ENCODE measurements at places on chromosomes 7 and 10.

DNA sequence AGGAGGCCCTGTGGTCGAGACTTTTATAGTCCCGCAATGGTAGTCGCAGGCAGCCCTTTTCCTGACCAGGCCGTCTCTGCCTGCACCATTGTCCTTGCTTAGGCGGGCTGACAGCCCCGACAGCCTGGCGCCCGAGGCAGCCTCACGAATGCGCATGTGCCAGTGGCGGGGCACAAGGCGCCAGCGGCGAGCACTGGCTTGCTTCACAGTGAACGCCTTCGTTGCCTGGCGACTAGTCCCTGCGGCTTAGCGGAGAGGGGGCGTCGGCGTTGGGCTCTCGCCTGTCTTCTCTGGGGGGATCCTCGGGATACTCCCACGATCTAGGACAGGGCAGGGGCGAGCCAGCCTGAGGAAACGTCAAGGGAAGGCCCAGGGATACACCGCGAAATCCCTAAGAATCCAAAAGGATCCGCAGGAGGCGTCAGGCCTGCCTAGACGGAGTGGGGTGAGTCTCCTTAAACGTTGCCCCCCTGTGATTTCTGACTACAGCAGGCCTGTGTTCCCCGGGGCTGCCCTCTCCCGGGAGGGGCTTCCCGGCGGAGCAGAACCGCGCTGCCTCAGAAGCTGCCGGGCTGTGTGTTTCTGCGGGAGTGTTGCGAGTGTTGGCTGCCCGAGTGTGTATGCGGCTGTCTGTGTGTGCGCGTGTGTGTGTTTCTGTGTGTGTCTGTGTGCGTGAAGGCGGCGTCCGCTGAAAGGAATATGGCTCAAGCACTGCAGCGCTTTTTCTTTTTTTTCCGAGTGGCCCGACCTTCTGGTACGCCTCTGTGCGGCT lies 20.5 kb upstream of the ZNF273 start:
- no peak for DNase-seq
- no peak overlapping the region for H3K27ac ChIP-seq
- H3K36me3 ChIP-seq: no peaks in the 10 kb centered on the region
- no peaks in the 10 kb centered on the region for H3K4me1 ChIP-seq
- H3K27me3 ChIP-seq: peaks cover 10% of the 10 kb centered on the region

DNA sequence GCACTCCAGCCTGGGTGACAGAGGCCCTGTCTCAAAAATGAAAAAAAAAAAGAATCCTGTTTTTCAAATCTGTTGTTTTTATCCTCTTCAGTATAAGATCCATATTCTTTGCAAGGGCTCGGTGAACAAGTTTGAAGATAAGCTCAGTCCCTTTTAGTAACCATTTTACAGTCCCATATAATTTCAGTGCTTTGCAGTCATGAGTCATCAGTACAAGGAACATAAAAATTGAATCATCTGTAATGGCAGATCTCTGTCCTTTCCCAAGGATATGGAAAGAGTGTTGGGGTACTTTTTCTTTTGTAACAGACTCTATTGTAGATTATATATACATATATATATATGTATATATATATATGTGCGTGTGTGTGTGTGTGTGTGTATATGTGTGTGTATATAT lies 52.2 kb upstream of the ZPBP start:
- H3K36me3 ChIP-seq: no peaks in the 10 kb centered on the region
- no peaks in the 10 kb centered on the region for H3K27me3 ChIP-seq
- DNase-seq: no peak
- H3K4me3 ChIP-seq: no peak overlapping the region
- peaks cover 17% of the 10 kb centered on the region for H3K4me1 ChIP-seq

- H3K27me3 ChIP-seq: no peaks in the 10 kb centered on the region
- H3K36me3 ChIP-seq: no peaks in the 10 kb centered on the region
- no peak for DNase-seq
- no peak overlapping the region for H3K27ac ChIP-seq
Observed at GRCh38 chr7:23058408-23059096, 44.6 kb upstream of the HYCC1 start.

DNA sequence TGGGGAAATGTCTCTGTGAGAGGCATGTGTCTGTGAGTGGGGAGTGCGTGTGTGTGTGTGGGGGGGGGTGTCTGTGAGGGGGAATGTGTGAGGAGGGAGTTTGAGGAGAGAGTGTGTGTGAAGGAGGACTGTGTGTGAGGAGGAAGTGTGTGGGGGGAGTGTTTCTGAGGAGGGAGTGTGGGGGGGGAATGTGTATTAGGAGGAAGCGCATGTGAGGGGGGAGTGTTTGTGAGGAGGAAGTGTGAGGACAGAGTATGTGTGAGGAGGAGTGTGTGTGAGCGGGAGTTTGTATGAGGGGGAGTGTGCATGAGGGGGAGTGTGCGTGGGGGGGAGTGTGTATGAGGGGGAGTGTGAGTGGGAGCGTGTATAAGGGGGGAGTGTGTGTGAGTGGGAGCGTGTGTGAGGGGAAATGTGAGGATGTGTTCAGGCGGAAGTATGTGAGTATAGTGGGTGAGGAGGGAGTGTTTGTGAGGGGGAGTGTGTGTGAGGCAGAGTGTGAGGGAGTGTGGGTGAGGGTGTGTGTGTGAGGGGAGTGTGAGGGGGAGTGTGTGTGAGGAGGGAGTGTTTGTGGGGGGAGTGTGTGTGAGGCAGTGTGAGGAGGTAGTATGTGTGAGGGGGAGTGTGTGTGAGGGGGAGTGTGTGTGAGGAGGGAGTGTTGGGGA lies 21.8 kb upstream of the PTPRN2 start:
- H3K27ac ChIP-seq: no peak overlapping the region
- H3K4me3 ChIP-seq: no peak overlapping the region
- no peaks in the 10 kb centered on the region for H3K4me1 ChIP-seq
- no peaks in the 10 kb centered on the region for H3K27me3 ChIP-seq
- no peaks in the 10 kb centered on the region for H3K36me3 ChIP-seq
- DNase-seq: no peak

- no peak for DNase-seq
- H3K4me3 ChIP-seq: no peak overlapping the region
- H3K27ac ChIP-seq: no peak overlapping the region
Observed at GRCh38 chr10:88418871-88419270, 164.2 kb downstream of the RNLS start.

GRCh38 chr10:11835704-11836103 lies 12.5 kb downstream of the PROSER2 start:
- H3K27me3 ChIP-seq: no peaks in the 10 kb centered on the region
- H3K27ac ChIP-seq: no peak overlapping the region
- no peaks in the 10 kb centered on the region for H3K4me1 ChIP-seq

DNA sequence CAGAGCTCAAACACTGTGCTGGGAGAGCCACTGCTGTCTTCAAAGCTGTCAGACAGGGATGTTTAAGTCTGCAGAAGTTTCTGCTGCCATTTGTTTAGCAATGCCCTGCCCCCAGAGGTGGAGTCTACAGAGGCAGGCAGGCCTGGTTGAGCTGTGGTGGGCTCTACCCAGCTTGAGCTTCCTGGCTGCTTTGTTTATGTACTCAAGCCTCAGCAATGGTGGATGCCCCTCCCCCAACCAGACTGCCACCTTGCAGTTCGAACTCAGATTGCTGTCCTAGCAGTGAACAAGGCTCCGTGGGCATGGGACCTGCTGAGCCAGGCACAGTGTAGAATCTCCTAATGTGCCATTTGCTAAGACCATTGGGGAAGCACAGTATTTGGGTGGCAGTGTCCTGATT lies 4.6 kb upstream of the CYP2C19 start:
- H3K36me3 ChIP-seq: no peaks in the 10 kb centered on the region
- H3K4me1 ChIP-seq: no peaks in the 10 kb centered on the region
- H3K27ac ChIP-seq: no peak overlapping the region
- H3K27me3 ChIP-seq: no peaks in the 10 kb centered on the region

DNA sequence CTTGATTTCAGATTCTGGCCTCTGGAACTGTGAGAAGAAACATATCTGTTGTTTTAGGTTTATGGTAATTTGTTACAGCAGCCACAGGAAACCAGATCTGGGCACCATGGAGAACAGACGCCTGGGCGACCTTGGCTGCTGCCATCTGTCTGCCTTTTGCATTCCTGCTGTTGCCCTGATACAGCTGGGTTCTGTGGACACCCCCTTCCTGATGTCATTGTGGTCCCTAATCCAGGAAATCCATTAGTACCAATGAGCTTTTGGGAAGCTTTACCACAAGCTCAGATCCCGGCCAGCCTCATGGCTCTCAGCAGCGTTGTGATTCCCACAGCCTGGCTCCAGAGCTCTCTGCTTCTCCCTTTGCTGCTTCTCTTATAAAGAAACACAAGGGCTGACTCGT lies 174.2 kb upstream of the NPS start:
- DNase-seq: no peak
- no peaks in the 10 kb centered on the region for H3K36me3 ChIP-seq
- no peaks in the 10 kb centered on the region for H3K4me1 ChIP-seq
- no peak overlapping the region for H3K4me3 ChIP-seq

DNA sequence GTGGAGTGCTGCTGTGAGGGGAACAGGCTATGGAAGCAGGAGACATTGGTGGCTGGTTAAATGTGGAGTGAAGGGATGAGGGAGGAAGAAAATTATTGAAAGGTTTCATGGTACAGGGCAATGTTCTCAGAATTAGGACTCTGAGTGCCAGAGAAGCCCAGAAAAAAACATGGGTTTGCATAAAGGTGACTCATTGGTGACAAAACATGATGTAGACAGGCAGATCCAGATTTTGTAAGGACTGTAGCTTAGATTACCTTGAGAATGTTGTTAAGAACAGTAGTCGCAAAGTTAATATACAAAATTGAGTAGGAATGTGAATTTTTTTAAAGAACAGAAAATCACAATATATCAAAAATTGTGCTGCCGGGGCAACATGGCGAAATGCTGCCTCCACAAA lies 134.9 kb upstream of the ZNF438 start:
- H3K27ac ChIP-seq: no peak overlapping the region
- H3K36me3 ChIP-seq: no peaks in the 10 kb centered on the region
- H3K4me1 ChIP-seq: no peaks in the 10 kb centered on the region
- DNase-seq: no peak

GRCh38 chr10:79336739-79337138 lies 10.5 kb upstream of the PPIF start:
- no peaks in the 10 kb centered on the region for H3K36me3 ChIP-seq
- H3K4me1 ChIP-seq: peaks cover 4% of the 10 kb centered on the region
- DNase-seq: no peak
- no peak overlapping the region for H3K4me3 ChIP-seq
- no peaks in the 10 kb centered on the region for H3K27me3 ChIP-seq

GRCh38 chr7:13850185-13850752 lies 139.2 kb downstream of the ETV1 start:
- DNase-seq: no peak
- no peaks in the 10 kb centered on the region for H3K4me1 ChIP-seq
- no peaks in the 10 kb centered on the region for H3K36me3 ChIP-seq

DNA sequence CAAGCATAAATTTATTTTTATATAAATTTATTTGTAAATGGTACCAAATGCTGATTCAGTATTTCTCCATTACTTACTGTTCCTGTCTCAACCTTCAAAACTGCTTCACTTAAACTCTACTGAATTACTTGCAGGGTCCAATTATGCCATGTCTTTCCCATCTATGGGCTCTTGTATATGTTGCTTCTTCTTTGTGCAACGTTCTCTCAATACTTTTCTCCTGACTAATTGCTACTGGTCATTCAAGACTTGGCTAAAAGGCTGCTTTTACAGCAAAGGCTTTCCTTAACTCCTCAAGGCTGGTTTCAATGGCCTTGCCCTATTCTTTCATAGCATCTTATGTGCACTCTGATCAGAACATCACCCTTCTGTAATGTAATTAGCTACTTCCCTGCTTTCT lies 67.9 kb downstream of the RNLS start:
- no peaks in the 10 kb centered on the region for H3K36me3 ChIP-seq
- no peak overlapping the region for H3K4me3 ChIP-seq
- no peaks in the 10 kb centered on the region for H3K4me1 ChIP-seq
- no peaks in the 10 kb centered on the region for H3K27me3 ChIP-seq

DNA sequence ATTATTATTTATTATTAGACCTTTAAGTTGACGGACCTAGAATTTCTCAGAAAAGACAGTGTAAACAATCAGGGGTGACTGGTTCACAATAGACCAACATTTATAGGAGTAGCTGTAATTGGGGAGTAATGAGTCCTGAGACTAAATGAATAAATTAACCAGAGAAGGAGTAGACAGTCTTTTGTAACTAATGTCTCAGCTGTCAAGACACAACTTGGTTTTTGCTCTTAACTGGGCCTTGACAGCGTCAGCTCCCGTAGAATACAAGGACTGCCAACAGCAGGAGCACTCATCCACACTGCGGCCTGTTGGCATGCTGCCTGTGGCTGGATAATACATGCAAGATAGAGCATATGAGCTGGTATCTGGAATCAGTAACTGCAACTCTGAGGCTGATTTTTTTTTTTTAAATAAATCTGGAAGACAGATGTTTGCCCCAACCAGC lies 123.9 kb downstream of the CACNA2D1 start:
- no peak for DNase-seq
- no peaks in the 10 kb centered on the region for H3K36me3 ChIP-seq
- H3K4me1 ChIP-seq: no peaks in the 10 kb centered on the region
- H3K27me3 ChIP-seq: no peaks in the 10 kb centered on the region
- no peak overlapping the region for H3K4me3 ChIP-seq

DNA sequence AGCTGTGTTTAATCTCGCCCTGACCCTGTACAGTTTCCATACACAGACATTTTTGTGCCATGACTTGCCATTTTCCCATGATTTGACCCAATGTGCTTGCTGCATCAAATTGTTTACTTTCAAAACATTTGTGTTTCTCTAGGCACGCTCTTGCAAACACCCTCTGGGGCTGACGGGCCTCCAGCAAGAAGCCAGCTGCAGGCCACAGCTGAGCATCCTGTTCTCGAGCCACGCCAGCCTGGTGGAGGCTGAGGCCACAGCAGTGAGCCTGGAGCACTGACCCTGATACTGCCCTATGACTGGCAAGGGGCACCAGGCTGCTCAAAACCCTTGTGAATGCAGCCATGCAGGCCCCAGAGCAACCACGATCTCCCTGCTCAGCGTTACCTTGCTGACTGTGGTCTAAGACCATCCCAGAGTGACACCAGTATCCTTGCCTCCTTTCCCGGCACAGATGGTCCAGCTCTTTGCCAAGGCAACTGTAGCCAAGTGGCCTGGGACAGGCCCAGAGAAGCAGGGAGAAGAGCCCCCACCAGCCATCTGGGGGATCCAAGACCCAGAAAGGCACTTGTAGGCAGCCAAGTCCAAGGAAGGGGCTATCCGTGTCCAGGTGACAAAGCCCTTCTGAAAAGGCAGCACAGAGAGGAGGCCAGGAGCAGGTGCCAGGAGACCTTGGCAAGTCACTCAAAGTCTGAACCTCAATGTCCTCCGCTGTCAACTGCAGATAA lies 78.5 kb downstream of the OAT start:
- no peaks in the 10 kb centered on the region for H3K36me3 ChIP-seq
- H3K4me3 ChIP-seq: no peak overlapping the region
- no peak for DNase-seq

DNA sequence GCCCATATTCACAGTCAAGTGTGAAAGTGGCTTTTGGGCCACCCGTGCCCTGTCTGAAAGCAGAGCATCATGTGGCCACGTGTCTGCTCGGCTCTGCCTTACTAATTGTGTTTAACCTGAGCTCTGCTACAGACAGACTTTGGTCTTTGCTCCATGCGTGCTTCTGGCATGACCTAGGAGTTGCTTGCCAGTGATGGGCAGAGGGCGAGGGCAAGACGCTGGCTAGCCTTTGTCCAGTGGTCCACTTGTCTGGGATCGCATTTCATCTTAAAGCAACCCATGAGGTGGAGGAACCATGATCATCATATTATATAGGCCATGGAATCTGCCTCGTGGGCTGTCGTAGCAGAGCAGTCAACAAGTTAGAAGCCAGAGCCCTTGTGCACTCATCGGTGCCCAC lies 123.3 kb upstream of the INSYN2A start:
- no peaks in the 10 kb centered on the region for H3K27me3 ChIP-seq
- H3K4me3 ChIP-seq: no peak overlapping the region
- no peak for DNase-seq
- H3K27ac ChIP-seq: no peak overlapping the region

- H3K4me3 ChIP-seq: peak overlapping the region; percentile 90
- H3K27me3 ChIP-seq: no peaks in the 10 kb centered on the region
- no peaks in the 10 kb centered on the region for H3K4me1 ChIP-seq
Observed at GRCh38 chr10:92291921-92292845, 1.2 kb downstream of the MARCHF5 start.
